Naive B cell (primary cell): ENCODE measurements at places on chromosomes 6 and 20.

GRCh38 chr6:150185732-150186117 is 42.9 kb downstream of the PPP1R14C start:
- DNase-seq, result no peak

- DNase-seq, result no peak
Observed at GRCh38 chr20:3436864-3437574, 29.6 kb upstream of the DNAAF9 start.

- no peak for DNase-seq
Observed at GRCh38 chr6:35136185-35136584, 5.0 kb downstream of the TCP11 start.

- DNase-seq, result no peak
Observed at GRCh38 chr6:22647719-22648118, 78.4 kb downstream of the HDGFL1 start.

- DNase-seq, result no peak
Observed at GRCh38 chr6:162581988-162582780, 145.4 kb downstream of the PRKN start.

GRCh38 chr20:61599061-61599531 is 347.0 kb downstream of the CDH4 start:
- DNase-seq, result no peak

- DNase-seq, result no peak
Observed at GRCh38 chr20:36887752-36888090, 11.8 kb downstream of the TLDC2 start.

- DNase-seq, result no peak
Observed at GRCh38 chr6:155093430-155093829, 98.3 kb downstream of the TIAM2 start.

DNA sequence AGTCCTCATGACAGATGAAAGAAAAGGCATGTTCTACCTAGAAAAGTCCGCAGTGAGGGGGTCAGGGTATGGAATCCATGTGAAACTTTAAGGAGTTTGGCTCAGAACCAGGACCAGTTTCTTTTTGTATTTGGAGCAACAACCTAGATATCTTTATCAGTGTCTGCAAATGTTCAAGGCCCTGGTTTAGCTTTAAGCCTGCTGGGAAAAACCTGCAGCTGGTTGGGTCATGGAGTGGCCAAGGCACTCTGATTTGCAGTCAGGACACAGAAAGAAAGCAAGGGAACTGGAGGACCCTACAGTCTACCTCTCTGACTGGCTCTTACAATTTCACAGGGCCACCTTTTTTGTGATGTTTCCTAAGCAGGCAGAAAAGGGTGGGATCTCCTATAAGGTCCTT is 33.7 kb downstream of the GSTA2 start:
- DNase-seq, result no peak

DNA sequence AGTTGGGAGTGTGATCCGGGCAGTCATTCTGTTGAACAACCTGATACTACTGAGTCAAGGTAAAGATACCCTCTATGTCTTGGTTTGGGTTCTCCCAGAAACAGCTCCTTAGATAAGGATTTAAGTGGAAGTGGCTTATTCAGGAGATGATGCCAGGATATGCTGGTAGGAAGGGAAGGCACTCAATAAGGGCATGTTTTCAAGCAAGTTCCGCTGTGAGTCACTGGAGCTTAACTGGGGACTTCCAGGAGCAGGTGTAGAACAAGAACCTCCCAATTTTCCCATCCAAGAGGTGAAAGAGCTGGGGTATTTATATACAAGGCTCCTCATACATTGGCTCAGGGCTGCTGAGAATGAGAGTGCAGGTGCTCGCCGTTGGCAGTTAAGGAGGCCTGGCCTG is 218.6 kb downstream of the AKAP7 start:
- DNase-seq, result no peak

GRCh38 chr6:133040094-133040802 is 200.9 kb upstream of the EYA4 start:
- DNase-seq, result no peak

DNA sequence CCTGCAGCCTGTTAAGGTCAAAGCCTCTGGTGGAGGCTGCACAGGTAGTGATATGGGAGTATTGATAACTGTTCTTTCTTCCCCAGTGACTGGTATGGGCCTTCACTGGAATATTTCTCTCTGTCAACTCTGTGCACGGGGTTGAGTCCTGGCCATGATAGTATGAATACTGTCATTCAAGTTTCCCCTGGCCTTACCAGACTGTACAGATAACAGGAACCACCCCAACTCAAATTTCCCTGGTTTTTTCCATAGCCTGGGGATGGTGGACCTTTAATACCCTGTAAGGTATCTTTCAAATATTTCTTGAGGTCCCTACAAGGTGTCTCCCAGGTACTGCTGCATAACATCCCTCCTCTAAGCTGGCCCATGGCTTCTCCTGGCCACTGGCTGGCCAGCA is 51.4 kb upstream of the TNFAIP3 start:
- DNase-seq, result no peak

DNA sequence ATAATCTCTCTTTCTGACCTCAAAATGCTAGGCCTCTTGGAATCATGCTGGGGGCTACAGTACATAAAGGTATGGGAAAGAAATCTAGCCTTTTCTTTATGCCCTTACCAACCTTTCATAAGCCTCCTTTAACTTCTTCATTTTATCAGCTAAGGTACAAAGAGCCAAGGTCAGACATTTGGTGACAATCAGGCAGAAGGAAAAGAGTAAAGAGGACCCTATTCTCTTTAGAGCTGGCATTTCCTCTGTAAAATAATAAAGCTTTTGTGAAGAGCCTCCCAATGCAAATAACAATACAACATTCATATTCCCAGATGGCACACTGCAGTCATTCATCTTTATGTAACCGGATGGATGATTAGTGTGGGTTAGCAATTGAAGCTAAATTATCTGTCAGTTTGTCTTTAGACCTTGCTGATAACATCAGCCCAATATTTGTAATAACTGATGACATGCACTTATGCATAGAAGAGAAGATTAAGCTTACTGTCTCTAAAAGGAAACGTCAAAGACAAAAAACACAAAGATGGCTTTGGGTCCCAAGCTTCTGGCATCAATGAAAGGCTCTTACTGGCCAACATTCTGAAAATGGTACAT is 163.1 kb downstream of the IBTK start:
- no peak for DNase-seq
